ENCODE measurements at places on chromosomes 12 and 14. TPM values are rescaled to one million over a fixed set of nuclear protein-coding genes. Genes with fewer than 3 reads are reported as not detected.

GRCh38 chr12:75591628-75592027 is 80.2 kb upstream of the KRR1 start:
- no peak for DNase-seq

AVPR1A gene
- not detected for total RNA-seq

DNA sequence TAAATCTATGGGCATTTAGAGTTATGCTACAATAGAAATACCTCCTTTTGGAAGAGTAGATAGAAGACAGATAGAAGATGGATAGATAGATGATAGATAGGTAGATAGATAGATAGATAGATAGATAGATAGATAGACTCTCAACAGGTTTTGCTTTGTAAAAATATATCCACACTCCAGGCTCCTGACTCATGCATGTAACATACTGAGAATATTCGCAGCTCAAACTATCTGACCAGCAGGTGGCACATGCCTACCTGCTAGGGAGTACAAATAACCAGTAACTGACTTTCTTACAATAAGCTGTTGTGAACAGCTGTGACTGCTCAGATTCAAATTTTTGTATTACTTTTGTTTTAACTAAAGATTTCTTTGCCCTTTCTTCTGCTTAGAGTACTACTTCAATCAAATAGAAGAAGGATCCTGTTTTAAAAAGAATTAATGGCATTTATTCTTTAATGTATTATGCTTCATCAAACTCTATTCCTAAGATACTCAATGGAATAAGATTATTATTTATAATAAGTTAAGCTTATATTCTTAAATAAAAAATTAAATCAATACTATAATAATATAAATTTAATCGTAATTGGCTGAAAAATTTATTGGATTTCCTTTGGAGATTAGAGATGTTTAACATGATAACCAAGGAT is 15.8 kb upstream of the CPNE8 start:
- peak; percentile 78 for DNase-seq

GRCh38 chr14:93171376-93171775 is 13.3 kb downstream of the MOAP1 start:
- DNase-seq: no peak

DNA sequence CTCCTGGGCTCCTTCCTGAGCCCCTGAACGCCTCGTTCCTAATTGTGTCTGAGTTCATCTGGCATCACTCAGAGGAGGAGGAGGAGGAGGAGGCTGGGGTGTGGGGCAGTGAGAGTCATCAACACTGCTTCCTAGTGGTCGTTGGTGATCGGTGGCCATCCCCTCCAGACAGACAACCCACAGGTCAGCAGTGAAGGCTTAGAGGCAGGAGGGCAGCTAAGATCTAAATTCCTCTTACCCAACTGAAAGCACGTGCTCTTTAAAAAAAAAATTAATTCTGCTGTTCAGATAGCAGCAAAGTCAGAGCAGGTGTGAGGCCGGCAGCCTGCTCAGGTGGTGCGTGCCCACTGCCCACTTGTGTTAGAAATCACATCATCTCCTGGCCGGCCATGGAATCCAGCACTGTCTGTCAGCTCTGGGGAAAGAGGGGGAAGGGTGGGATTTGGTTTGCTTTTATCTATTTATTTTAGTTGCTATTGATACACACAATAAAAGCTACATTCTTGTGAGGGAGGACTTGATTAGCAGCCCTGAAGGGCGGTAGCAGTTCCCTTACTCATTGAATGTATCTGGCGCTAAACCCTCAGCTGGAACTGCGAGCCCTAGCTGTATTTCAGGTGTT is 46.6 kb downstream of the PPP2R5C start:
- DNase-seq: no peak

MYF6 gene
- total RNA-seq: not detected

DNA sequence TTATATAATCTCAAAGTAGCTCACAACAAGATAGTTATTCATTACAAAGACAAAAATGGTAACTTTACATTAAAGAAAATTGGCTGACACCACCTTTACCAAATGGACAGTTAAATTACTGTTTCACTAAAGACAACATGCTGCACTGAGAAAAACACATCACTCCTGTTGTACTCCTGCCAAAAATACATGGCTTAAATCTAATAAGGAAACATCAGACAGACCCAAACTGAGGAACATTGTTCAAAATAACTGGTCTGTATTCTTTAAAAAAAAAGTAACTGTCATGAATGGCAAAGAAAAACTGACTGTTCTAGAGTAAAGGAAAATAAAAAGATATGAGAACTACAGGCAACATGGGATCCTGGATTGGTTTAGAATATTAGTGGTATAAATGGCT is 151.3 kb upstream of the DCN start:
- DNase-seq: no peak

- no peak for DNase-seq
Observed at GRCh38 chr12:25943940-25944339, 14.5 kb upstream of the RASSF8 start.

LDHB gene
- total RNA-seq: 15.6 TPM

DNA sequence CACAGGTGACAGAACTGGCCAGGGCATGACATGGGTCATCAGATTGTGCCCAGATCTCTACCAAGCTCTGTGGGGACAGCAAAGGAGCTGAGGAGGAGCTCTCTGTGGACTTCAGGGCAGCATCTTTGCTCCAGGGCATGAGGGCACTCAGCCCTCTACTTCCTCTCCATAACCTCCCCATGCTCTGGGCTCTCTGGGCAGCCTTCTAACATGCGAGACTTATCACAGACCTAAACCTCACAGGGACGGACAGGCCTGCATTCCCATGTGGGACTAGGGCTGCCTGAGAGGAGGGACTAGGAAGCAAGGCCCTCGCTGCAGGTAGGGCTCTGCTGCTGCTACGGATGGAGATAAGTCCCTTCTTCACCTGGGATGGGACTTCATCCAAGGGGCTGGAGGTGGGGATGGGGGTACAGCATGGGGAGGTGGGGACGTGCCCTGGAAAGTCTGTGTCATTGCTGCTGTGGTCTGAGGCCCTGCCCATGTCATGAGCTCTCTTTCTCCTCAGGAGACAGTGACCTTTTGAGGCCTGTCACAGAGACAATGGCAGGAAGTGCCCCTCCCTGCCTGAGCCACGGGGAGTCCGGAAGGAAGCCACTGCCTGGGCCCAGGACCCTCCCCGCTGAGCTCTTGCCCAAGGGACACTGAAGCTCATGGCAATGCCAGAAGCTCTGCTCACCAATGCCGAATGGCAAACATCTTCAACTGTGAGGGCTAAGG is 44.1 kb downstream of the PITPNM2 start:
- DNase-seq: peak; percentile 85

DNA sequence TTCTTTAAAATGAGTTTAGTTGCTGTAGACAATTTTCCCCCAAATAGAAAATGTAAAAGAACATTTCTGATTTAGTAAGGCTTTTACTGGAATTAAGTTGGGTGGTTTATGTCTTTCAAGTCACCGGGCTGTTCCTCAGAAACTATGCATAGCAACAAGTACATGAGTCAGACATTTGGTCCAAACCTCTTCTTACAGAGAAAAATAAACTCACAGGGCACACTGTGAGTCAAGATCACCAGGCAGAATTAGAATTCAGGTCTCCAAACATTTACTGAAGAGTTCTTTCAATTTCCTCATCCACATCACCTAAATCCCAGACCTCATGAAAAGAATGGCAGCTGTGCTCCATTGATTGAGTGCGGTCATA is 476.1 kb upstream of the SOX5 start:
- DNase-seq: no peak

RD3L gene
- total RNA-seq: not detected

DNA sequence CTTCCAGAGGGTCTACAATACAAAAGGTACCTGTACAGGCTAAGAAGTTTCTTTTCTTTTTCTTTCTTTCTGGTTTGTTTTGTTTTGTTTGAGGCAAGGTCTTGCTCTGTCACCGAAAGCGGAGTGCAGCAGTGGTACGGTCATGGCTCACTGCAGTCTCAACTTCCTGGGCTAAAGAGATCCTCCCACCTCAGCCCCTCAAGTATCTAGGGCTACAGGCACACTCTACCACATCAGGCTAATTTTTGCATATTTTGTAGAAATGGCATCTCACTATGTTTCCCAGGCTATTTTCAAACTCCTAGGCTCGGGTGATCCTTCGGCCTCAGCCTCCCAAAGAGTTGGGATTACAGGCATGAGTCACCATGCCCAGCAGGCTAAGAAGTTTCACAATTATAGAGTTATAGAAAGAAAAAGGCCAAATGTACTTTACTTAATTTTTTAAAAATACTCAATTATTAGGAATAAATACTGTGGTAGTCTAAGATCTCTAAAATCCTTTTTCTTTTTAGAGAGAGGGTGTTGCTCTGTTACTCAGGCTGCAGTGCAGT is 3.0 kb upstream of the PIGH start:
- peak; percentile 66 for DNase-seq

GRCh38 chr12:120696626-120697025 is 9.7 kb downstream of the MLEC start:
- DNase-seq: no peak

- DNase-seq: no peak
Observed at GRCh38 chr12:103997286-103997900, 31.7 kb downstream of the TDG start.

GRCh38 chr12:71954083-71954778 is 15.6 kb downstream of the TPH2 start:
- DNase-seq: no peak

AHNAK2 gene
- 10.9 TPM for total RNA-seq

DNA sequence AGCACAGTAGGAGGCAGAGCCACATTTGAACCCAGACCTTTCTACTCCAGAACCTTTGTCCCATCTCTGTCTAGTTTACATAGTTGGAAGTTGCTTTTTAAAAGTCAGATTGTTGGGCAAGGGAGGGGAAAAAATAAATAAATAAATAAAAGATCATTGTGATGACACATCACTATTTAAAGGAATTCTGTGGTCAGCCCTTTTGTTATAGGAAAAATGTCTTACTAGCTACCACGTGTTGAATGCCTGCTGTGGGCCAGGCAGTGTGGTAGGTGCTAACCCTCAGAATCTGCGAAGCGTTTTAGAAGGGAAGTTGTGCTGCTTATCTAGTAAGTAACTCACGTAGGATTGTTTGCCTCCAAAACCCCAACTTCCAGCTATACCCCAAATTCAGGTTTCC is 62.3 kb downstream of the BHLHE41 start:
- DNase-seq: no peak

OLR1 gene
- total RNA-seq: not detected

DNA sequence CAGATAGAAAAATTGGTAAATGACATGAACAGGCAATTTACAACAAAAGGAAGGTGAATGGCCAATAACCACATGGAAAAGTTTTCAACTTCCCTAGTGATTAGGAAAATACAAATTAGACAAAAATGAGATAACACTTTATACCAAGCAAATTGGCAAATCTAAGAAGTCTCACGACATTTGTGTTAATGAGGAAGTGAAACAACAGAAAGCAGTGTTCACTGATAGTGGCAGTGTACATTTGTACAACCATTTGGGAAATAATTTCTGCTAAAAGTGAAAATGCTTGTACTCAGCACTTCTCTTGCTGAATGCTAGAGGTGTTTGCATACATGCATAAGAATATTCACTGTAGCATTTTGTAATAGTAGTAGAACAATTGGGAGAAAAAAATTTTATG is 126.6 kb downstream of the LLPH start:
- DNase-seq: no peak
